ENCODE measurements at places on chromosomes 7 and 10.

GRCh38 chr10:59688921-59689351 lies 20.7 kb downstream of the SLC16A9 start:
- DNase-seq = no peak

GRCh38 chr7:104986628-104987259 lies 27.3 kb upstream of the KMT2E start:
- DNase-seq = no peak

DNA sequence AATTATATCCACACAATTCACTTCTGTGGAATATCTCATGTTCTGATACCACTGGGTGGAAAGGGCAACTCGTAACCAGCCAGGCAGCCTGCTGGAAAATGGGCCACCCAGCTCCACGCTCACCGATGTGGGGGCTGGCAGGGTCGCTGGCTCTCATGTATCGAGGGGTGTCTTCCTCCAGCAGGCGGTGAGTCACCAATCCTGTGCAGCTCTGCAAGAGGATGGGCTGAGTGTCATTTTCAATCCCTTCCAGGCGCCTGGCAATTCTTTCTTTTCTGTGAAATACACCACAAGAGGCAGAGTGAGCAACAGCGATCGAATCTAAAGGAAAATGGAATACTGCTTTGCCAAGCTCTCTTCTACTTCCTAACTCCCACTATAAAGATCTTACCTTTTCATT lies 80.1 kb downstream of the SVIL start:
- DNase-seq = no peak

- DNase-seq = no peak
Observed at GRCh38 chr7:30699706-30700495, 17.6 kb upstream of the CRHR2 start.

- no peak for DNase-seq
Observed at GRCh38 chr7:132179080-132179430, 397.2 kb downstream of the PLXNA4 start.

DNA sequence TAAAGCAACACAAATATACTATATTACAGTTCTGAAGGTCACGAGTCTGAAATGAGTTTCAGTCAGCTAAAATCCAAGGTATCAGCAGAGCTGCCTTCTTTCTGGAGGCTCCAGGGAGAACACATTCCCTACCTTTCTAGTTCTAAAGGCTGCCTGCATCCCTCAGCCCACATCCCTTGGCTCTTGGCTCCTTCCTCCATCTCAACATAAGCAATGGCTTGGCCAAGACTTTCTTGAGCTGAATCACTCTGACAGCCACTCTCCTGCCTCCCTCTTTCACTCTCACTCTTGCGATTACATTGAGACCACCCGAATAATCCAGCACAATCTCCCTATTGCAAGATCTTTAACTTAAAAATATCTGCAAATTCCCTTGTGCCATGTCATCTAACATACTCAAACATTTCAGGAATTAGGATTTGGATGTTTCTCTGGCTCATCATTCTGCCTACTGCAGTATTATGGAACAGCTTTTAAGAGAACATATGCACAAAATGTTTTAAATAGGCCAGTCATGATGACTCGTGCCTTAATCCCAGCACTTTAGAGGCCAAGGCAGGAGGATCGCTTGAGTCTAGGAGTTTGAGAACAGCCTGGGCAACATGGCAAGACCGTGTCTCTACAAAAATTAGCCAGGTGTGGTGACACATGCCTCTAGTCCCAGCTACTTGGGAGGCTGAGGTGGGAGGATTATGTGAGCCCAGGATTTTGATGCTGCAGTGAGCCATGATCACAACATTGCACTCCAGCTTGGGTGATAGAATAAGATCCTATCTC lies 144.2 kb upstream of the VSTM2A start:
- DNase-seq = no peak

DNA sequence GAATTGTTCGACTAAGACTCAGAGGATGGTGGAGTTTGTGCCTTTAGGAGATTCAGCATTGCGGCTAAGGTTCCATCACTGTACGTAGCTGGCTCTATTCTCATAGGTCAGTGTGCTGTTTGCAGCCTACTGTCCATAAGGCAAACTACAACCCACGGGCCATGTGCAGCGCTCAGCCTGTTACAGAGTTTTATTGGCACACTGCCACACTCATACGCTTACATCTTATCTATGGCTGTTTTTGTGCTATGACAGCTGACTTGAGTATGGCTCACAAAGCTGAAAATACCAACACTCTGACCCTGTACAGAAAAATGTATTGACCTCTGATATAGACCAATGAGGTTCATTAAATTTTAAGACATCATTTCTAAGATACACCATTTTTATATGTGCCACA lies 114.5 kb downstream of the ARID5B start:
- DNase-seq = no peak

DNA sequence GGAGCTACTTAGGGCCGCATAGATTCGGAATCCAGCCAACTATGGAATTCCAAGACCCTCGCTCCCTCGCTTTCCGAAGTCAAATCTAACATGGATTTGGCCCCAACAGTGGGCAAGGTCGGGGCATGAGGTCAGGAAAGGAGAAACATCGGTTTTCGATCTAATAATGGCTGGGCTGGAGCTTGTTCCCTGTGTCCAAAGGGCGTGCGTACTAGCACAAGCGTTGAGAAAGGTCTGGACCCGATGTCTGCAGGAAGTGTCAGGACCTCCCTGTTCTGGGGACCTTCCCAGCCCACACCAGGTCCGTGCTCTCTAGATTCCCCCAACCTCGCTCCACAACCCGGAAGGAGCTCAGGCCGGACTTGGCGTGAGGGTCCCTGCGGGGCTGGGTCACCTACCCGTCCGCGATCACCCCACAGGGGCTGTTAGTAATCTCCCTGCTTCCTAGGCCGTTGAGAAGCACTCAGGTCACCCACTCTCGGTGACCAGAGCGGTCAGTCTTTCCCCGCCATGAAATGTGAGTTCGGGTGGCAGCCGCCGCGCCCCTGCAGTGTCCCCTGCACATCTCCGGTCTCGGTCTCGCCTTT lies 4.8 kb downstream of the FEZF1 start:
- no peak for DNase-seq

GRCh38 chr10:31136930-31137885 lies 105.5 kb upstream of the ZNF438 start:
- DNase-seq = no peak

- DNase-seq = no peak
Observed at GRCh38 chr7:42085531-42085930, 151.5 kb downstream of the GLI3 start.

GRCh38 chr10:95784279-95784913 lies 28.4 kb downstream of the ENTPD1 start:
- DNase-seq = no peak

- DNase-seq = no peak
Observed at GRCh38 chr7:95491634-95492314, 6.0 kb downstream of the ASB4 start.

All from activated gamma-delta T cell treated with Interleukin-2 at 50 U/mL for 16 hours (primary cell).